ENCODE measurements at places on chromosomes 16 and 17.

DNA sequence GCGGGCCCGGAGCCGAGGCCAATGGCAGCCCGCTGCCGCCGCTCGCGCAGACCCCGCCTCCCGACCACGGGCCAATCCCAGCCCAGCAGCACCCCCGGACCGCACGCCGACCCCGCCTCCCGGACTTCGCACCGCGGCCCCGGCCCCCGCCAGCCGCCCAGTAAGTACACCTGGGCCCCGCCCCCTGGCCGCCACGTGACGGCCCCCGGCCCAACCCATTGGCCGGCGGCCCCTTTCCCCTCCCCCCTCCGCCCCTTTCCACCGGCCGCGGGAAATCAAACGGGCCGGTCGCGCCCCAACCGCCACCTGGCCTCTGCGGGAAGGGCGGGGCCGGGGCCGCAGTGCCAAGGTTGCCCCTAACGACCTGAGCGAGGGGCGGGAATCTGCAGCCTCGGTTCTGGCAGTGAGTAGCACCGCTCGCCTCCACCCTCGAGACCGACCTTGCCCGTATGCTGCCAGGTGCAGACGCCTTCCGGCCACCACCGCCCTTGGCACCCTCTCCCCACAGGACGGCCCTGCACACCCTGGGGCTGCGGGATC, at the start of gene YBX2:
Gene YBX2 (minus strand): TSS at position 26 of the 540 bp plus-strand sequence. CDS start 139 bp downstream, outside the sequence.
- peak; percentile 85 for DNase-seq

DNA sequence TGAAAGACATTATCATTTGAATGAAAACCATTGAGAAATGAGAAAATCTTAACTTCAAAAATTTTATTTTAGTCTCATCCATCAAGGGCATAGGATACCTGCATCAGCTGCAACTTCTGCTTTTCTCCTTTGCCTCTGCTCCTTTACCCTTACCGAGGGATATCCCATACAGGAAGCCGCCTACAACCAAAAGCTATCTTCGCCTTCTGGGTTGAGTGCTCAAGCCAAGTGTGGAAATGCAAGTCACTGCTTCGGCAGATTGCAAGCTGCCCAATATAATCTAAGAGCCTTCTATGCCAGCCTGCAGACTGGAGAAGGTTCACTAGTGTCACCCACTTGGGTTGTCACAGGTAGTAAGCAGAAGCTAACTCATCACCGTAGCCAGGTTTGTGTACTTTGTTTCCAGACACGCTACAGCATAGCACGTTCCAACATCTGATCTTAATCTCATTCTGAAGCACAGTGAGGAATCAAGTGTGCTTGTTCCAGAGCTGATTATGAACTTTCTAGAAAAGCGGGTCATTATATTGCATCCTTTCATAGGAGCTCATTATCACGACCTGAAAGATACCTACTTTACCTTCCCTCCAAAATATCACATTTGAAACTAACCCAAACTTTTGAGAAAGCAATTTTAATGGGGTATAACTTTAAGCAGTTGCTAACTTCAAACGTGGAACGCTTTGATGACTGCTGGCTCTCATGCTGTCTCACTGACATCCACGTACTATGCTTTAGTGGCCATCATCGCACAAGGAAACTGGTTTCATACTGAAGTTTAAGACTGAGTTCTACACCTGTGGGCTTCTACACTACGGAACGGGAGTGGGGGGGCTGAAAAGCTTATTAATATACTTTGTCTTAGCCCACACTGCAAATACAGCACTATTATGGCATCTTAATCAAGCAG, 8.0 kb upstream of the UNK start:
- peak; percentile 86 for DNase-seq

DNA sequence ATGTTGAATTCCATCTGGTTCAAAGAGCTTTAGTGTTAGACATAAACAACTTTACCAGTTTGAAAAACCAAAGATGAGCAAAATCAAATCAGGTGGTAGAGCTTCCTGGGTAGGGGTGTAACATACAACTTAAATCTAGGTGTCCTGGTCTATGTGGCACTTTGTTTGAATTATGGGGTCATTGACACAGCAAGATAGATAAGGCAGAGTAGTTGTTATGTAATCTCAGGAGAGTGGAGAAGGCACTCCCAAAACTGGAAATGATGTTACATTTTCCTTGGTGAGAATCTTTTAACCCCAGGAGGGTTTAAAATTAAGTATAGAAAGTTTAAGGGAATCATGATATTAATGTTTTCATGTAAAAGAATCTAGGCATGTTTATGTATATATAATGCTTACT, 31.9 kb downstream of the CCDC42 start:
- DNase-seq = no peak

DNA sequence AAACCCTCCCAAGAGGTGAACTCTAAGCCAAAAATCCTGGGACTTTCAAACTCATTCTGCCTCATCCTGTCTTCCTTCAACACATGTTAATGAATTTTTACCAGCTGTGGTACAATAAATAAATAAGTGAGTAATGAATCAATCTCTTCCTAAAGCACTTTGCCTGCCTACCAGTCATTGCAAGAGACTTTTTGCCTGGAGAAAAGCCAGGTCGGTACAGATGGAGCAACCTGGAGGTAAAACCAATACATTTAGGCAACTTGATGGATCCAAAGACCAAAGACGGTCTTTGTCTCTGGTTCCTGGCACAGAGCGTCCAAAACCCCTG, 324.2 kb downstream of the PMP22 start:
- DNase-seq = no peak

DNA sequence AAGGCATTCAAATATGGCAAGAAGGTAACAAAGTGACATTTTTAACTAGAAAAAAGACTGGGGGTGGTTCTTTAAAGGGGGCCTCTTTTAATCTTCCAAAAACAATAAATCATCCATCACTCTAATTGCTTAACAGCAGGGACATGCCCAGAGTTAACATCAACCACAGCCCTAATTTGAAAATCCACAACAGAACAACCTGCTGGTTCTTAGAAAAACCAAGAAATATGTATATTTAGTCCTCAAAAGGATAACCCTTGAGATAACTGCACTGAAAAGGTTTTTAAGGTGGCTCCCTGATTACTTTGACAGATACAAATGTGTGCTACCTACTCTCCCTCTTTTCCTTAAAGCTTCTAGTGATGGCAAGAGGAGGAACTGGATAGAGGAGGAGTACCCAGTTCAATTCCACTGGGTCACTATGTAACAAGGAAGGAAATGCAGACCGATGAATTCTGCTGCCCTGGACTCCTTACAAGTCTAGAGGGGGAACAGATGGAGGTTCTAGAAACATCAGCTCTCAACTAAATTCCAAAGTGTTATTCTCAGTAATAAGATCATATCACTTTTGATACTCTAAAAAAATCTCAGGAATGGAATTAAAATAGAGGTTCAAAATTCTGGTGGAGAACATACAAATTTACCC, 54.3 kb downstream of the N4BP1 start:
- DNase-seq = peak; percentile 16
